ENCODE measurements at places on chromosomes 6 and 20. TPM values are rescaled to one million over a fixed set of nuclear protein-coding genes. Genes with fewer than 3 reads are reported as not detected.

The ADGRF4 gene
- total RNA-seq: 0.10 TPM

The PAX1 gene
- not detected for total RNA-seq

The ANGPT4 gene
- not detected for total RNA-seq

The CCR6 gene
- total RNA-seq: not detected

The CALHM4 gene
- total RNA-seq: not detected

The C20orf202 gene
- 0.07 TPM for total RNA-seq

The SRSF12 gene
- total RNA-seq: 0.03 TPM

The CLVS2 gene
- total RNA-seq: not detected

The CFAP61 gene
- not detected for total RNA-seq

The MYL9 gene
- 54.0 TPM for total RNA-seq

The MAPK14 gene
- 50.0 TPM for total RNA-seq

The HLA-DMB gene
- total RNA-seq: 0.07 TPM

The BCLAF1 gene
- total RNA-seq: 78.7 TPM

The CRISP3 gene
- not detected for total RNA-seq

The B3GALT4 gene
- total RNA-seq: 4.9 TPM

The TRIM31 gene
- not detected for total RNA-seq

The TAAR8 gene
- total RNA-seq: not detected

The SLC22A23 gene
- 4.2 TPM for total RNA-seq

The ARMH2 gene
- not detected for total RNA-seq

The PLAGL1 gene
- 48.2 TPM for total RNA-seq

The ADGRB3 gene
- 0.83 TPM for total RNA-seq

The PLAGL2 gene
- total RNA-seq: 3.5 TPM

The ZSCAN31 gene
- total RNA-seq: 4.2 TPM

Data from smooth muscle cell of the pulmonary artery (primary cell).